ENCODE measurements at places on chromosomes 3 and 15.

GRCh38 chr15:25793354-25794050, 69.6 kb downstream of the ATP10A start:
- DNase-seq, result no peak

DNA sequence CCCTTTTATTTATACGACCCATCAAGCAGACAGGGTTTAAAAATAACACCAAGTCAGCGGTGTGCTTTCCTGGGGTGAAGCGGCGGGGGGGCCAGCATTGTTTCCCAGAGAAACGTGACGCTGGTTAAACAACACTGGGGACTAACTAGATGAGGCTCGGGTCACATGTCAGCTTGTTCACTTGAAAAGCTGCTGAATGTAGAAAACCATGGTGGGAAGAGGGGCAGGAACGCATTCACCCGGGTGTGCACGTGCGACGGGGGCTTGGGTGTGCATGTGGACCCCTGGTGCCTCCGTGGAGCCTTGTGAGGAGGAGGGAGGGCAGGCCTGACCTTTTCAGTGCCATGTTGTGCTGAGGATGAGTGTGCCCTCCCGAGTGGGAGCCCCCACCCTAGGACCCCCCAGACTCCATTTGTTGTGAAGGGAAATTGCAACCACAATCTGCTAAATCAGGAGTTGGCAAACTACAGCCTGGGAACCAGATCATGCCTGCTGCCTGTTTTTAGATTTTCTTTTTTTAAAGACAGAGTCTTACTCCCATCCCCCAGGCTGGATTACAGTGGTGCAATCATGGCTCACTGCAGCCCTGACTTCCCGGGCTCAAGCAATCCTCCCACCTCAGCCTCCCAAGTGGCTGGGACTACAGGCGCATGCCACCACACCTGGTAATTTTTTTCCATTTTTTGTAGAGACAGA, 70.4 kb upstream of the CMTM7 start:
- DNase-seq, result peak; percentile 85

DNA sequence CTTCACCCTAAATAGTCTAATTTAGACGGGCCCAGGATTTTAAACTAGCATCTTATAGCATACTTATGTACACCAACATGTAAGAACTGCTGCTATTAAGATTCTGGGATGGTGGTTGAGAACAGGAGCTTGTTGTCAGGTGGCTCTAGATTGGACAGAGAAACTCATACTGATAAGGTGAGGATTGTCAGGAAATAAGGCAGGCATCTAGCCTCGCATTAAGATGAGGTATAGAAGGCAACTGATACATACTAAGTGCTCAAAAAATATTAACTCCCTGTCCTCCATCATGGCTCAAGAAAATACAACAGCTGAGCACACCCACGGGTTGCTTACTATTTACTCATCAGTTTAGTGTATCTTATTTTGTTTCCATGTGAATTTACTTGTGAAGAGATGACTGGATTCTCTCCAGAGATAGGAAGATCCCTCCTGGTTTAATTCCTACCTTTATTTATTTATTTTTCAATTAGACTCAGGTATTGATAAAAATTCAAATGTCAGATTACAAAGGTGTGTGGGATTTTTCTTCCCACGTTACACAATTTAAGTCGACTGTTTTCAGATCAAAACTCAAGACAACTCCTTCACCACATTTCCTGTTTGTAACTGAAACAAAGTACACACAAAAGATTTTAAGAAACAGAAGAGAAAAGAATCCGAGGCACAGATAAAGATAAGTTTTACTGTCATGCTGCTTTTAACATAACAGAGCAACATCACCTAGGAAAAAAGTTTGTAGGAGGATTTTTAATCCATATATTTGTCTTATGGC, at the start of gene TRAT1:
Gene TRAT1 (plus strand): TSS at position 664 of the 775 bp plus-strand sequence. CDS start 142 bp downstream, outside the sequence.
- no peak for DNase-seq

GRCh38 chr3:14353502-14353901, 48.9 kb upstream of the SLC6A6 start:
- DNase-seq, result no peak

DNA sequence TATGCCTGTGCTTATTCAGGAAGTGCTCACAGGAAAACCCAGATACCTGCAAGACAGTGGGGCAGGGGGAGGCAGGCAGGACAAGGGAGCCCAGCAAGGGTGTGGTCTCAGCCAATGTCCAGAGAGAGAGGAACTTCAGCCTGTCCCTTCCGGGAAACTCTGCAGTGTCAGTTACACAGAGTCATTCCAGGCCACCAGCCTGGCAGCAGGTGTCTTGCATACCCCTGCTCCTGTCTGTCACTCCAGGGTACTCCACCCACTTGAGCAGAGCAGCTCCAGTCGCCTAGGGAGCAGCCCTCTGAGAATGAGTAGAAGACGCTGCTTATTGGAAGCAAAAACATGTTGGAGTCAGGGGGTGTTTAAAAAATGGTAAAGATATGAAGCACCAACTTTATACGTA, 431.2 kb upstream of the RGMA start:
- no peak for DNase-seq

- DNase-seq, result no peak
Measured at GRCh38 chr3:188683032-188683521, 488.7 kb upstream of the TPRG1 start.

- DNase-seq, result no peak
Measured at GRCh38 chr3:66416556-66417304, 84.1 kb downstream of the LRIG1 start.

GRCh38 chr15:89101302-89102193, 13.3 kb downstream of the ABHD2 start:
- no peak for DNase-seq

DNA sequence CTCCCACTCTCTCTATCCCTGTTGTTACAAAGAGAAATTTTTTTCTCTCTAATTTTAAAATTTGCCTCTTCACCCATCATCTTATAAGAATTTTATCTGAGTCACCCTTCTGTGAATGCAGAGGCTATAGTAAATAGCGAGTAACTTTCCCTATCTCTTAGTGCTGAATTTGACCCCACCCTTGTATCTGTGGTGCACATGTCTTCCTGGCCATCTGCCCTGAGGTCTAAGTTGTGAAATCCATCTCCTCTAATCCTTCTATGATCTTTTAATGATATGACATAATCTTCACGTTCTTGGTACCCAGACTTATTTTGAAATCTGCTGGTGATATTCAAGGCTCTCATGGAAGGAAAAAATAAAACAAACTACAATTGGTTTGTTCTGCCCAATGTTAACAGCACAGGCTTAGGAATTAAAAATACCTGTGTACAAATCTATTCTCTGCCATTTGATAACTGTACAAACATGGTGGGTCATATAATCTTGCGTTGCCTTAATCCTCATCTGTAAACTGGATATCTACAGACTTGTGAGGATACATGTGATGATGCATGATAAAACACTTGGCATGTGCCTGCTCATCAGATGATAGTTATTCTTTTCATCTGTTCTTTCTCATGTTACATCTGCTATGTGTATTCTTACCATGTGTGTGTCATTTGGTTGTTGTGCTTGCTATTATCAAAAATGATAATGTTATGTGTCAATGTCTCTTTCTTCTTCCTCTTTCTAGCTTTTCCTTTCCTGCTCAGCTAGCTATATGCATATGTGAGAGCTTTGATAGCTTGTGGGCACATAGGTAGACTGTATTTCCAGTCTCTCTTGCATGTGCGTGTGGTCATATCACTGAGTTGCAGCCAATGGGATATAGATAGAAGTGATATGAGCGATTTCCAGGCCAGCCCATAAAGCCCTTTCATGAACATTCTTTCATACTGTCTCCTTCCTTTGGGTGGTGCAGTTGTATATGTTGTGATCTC, 13.7 kb upstream of the CCR3 start:
- DNase-seq, result no peak

DNA sequence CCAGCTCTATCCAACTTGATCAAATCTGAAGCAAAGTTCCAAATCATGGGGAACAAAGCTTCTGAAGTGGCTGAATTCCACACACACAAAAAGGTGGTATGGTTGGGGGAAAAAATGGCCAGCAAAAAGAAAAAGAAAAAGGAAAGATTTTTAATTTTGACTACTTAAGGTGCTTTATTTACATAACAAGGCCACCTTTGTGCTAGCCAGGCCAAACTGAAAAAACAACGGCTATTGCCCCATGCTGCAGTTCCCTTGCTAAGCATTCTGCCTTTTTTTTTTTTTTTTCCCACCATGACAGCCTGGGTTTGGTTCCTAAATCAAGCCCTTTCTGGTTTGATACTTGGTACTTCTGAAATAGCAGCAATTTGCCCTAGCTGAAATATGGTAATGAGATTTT, 66.5 kb upstream of the DAZL start:
- no peak for DNase-seq

DNA sequence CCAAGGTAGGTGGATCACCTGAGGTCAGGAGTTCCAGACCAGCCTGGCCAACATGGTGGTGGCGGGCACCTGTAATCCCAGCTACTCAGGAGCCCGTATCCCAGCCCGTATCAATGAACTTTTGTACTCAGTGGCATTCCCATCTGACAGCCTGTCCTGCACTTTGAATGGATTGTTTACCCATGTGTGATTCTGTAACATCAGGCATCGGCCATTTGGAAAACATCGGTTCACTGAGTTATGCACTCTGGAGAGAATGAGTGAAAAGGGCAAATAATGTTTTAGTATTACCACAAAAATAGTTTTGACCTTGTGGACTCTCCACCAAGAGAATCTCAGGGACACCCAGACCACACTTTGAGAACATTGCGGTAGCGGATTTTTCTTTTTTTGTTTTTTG, 13.6 kb downstream of the KLHL25 start:
- DNase-seq, result no peak

Data from kidney (tissue), 22 donors.